ENCODE measurements at places on chromosomes 3 and 15. TPM values are rescaled to one million over a fixed set of nuclear protein-coding genes. Genes with fewer than 3 reads are reported as not detected.

DNA sequence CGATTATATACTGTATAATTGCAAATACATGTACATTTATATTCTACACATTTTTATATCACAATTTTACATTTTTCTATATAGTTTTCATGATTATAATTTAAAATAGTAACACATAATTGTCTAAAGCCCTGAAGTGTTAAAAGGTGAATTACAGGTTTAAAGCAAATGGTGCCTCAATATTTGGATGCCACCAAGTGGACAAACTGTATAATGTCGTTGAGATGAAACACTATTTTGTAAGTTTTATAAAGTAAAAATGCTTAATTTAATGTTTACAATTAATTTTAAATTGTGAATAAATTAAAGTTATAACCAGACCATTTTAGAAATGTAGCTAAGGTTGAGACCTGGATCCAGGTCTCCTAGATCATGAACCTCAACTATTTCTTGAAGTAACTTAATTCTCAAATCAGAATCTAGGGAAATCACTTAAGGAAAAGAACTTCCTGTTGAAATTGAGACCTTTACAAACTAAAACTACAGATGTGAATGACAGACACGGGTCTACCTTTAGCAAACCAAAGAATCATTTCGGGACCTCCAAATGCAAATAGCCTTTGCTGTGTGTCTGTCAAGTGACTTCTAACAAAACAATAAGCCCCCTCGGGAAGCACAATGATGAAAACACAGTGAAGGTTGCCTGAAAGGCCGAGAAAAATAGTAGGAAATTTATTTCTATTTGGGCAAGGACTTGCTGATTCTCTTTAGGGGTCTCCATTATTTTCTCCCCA lies 37.8 kb downstream of the EHHADH start:
- DNase-seq = peak; percentile 5

DNA sequence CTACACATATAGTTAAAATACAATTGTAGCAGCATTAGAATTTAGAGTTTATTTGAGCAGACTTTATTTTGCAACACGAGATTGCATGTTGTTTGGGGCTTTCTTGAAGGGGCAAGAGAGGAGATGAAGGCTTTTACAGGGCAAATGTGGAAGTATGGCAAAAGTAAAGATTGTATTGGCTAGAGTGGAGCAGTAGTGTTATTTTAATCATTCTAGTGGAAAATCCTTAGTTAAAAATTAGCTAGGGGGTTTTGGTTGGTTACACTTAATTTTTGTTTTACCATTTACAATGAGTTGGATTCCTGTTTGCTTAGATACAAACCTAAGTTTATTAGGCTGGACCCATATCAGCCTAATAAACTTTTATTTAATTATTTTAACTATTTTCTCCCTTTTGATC lies 4.6 kb downstream of the OR5H15 start:
- no peak for DNase-seq

DNA sequence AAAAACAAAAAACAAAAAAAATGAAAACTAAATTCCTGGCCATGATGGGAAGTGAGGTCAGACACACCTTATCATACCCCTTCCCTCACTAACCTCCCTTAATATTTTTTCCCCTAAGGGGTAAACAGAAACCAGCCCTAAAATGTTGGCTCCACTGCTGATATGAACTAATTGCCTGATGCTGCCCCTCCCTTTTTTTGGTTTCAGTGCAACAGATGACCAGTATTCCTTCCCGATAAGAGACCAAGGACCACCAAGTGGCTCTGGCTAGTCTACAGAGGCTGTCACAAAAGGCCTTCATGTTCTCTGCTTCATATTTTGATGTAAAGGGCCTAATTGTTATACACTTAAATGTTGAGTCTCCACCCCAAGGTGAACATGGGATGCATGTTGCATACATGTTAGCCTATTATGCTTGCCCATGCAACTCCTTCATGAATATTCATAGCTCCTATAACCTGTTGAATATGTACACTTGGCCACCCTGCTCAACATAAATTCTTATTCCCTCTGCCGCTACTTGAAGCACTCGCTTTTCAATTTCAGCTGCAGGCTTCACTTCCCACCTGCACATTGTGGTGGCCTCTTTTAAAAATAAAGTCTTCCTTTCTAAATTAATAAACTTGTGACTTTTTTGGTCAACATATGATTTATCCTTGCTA lies 12.3 kb upstream of the STAC start:
- DNase-seq = no peak

- DNase-seq = no peak
Measured at GRCh38 chr3:182730675-182731042, 62.6 kb upstream of the ATP11B start.

- DNase-seq = no peak
Measured at GRCh38 chr3:53554559-53555067, 60.2 kb downstream of the CACNA1D start.

DNA sequence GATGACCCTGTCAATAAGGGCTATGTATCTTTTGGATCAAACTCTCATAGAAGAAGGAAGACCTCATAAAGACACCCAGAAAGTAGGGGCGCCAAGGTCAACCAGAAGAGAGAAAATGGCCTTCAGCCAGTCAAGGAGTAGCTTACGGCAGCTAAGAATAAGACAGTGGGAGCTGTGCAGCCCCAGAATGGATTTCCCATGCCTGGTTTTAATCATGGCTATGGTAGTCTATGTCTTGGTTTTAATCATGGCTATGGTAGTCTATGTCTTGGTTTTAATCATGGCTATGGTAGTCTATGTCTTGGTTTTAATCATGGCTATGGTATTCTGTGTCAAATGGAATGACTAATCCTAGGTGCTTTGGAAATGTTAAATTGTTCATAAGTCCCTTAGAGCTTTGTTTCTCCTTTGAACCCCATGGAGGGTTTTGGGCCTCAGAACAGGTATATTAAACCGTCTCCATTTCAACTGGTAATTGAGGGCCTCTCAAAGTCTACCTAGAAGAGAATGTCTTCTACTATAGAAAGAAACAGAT lies 742.0 kb upstream of the CFAP20DC start:
- no peak for DNase-seq

DNA sequence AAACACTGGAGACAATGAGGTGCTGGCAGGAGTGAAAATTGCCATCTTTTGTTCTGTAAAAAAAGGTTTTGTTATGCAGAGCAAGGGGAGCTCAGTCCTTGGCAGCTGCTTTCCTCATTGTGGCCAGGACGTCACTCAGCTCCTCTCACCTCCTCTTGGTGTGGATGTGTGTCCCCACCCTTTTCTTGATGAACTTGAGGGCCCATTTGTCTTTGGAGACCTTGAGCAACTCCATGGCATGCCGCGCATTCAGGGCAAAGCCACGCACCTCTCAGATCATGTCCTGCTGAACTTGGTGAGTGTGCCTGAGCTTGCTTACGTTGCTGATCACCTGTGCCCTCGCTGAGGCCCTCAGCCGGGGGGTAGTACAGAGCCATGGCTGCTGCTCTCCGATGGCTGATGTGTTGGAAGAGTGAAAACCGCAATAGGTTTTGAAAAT lies 24.5 kb upstream of the BDH1 start:
- no peak for DNase-seq

- no peak for DNase-seq
Measured at GRCh38 chr3:171480526-171480925, 20.3 kb upstream of the TNIK start.

GRCh38 chr3:196569003-196569516 lies 600 bp downstream of the FBXO45 start:
- no peak for DNase-seq

DNA sequence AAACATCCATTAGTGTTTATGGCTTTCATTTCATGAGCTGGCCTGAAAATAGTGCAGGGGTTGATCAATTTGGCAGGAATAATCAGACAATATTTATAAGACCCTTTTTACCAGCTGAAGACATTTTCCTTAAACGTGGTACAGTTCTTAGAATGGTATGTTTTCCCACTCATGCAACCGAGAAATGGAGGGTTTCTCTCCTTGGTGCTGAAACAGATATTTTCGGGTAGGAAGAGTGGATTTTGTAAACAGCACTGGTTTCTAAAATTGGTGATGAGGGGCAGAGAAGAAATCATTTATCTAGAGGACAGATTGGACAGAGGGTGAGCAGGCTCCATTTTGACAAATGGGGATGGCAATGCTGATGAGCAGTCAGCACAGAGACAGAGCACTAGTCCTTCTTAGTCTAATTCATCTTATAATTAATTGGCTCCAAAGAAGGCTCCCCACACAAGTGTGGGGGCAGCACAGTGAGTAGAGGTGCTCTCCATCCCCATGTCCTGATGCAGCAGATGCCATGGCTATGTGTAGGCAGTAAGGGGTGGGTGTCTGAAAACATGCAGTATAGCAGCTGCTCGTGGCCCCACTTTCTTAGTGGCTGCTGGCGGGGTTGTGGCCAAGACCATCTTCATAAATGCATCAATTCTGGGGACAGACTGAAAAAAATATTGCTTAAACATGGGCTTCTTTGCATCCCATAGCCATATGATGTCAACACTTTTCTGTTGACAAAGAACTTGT lies 18.1 kb upstream of the SLC7A14 start:
- DNase-seq = no peak

DNA sequence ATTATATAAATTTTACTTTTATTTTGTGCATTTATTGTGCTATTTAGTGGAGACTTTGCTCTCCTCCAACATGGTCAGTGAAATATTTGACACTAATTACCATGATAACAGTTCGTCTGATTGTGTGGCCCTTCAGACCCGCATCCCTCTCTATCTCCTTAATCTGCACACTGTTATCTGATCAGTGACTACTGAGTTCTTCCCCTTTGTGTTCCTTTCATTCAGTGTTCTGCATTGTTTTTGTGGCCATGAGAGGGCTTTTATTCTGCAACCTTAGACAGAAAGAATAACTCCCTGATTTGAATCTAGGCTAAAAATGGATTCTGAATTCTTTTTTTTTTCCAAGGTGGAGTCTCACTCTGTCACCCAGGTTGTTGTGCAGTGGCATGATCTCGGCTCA lies 11.9 kb upstream of the FMN1 start:
- DNase-seq = no peak

DNA sequence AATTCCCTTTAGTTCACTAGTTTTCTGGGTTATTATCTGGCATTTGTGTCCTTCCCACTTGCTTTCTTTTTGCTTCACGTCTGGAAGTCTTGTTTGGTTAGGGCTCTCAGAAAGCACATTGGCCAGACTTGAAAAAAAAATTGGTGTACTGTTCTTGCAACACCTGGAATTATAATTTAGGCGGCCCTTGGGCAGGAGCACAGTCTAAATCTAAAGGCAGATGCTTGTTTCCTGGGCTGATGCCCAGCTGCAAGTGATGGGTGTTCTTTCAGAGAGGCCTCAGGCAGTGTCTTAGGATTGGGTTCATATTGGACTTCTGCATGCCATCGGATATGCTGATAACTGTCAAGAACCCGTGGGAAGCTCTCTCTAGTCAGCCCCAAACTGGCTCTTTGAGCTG lies 521.5 kb downstream of the PDCD6IP start:
- no peak for DNase-seq

DNA sequence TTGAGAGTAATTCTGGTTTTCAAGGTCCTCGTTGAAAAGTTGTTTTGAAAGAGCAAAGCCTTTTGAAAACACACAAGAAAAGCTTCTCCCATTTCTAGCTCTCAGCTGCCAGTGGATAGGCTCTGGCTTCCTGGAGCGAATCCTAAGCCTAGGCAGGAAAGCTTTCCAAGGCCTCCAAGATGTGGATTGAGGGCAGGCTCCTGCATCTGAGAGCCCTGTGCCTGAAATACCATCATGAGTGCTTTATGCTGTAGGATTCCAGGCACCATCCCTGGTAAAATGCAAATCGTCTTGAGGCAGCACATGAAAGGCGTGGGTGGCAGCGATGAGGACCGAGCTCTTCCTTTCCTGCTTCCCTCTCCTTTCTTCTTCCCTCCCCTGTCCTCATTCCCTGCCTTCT lies 60.7 kb upstream of the CORO2B start:
- no peak for DNase-seq

DNA sequence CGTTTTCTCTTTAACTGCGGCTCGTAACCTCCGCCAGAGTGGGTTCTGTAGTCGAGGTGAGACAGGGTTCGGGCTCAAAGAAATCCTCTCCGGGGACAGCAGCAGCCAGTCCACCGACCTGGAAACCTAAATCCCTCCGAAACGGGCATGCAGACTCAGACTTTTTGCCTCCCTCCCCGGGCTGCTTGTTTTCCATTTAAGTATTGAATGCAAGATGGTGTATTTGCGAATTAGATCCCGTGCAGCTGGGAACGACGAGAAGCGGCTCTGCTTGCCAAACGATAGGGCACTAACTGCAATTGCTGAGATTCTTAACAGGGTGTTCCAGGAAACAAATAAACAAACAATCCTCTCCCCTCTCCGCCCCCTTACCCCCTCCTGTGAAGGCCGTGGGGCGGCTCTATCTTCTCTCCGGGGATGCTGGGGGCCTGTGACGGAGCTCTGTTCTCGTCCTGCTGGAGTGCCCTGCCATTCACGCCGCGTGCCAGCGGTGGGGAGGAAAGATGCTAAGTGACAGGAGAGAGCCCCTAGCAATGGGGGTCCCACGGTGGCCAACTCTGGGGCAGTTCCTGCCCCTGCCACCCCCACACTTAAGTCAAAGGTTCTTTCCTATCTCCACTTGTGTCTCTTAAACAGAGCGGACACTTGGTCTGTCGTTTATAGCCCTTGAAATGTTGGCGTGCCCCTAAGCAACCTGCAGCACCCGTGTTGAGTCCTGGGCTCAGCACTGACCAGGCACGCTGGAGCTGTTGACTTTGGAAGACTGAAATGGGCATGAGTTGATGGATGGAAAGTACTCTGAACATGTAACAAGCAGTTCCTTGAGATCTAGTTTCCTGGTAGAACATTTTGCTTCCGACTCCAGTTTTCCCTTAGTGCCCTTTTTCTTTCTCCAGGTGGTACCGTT lies 1.3 kb upstream of the ETV5 start:
- DNase-seq = peak; percentile 81

DNA sequence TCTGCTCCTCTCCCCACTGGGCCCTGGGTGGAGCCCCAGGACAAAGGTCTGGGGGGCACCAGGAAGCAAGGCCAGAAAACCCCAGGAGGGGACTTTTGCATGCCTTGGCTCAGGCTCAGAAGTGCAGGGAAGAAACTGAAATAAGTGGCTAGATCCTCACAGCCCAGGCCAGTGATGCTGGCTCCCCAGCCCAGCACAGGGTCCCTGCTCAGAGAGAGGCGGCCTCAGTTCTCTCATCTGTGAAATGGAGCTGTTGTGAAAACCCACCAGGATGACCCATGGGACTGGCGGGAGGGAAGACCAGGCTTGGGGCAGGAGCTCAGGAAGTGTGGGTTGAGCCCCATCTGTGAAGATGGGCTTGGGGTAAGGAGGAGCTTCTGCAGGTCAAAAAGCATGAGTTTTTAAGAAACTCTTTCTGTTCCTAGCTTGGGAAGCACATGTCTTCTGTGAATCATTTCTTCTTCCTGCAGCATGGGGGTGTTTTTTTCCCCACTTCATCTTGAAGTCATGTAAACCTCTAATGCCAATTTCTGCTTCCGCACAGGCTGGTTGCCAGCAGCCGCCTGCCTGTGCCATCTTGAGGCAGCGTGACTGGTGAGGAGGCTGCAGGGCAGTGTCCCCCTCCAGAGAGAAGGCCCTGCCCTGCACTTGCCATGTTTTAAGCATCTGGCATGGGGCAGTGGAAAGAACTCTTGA lies 118.6 kb downstream of the SMAD6 start:
- no peak for DNase-seq

TUSC7 gene
- not detected for polyA plus RNA-seq
